A673 (cell line): ENCODE measurements at places on chromosomes 6 and 20.

DNA sequence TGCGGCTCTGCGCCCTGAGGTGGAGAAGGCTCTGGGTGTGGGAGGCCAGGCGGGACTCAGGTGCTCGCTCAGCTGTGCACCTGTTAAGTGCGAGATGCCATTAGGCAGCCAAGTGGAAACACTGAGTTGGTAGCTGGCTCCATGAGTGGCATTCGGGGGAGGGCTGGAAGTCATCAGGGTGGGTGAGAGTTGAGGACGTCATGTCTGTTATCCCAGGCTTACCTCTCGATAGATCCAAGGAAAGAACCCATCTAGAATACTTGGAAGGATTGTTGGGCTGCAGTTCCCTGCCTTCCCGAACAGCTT lies 41.3 kb downstream of the TAF8 start:
- no peak for DNase-seq

DNA sequence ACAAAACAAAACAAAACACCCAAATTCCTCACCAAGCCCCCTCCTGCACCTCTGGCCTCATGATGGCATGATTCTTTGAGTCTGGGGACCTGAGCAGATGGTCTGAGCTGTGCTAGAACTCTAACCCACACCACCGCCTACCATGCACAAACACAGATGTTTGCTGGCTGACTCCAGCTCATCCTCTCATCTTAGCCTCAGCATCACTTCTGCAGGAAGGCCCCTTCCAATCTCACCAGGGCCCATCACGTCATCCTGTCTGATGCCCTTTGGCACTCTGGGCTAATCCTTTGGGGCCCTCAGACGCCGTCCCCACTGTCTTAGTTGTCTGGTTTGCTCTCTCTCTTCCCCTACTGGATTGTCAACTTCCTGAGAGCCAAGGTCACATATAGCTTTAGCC lies 85.8 kb downstream of the PHACTR3 start:
- no peak for DNase-seq

- no peak for DNase-seq
These were observed 43.4 kb downstream of the SRC start for GRCh38 chr20:37389241-37389747.

DNA sequence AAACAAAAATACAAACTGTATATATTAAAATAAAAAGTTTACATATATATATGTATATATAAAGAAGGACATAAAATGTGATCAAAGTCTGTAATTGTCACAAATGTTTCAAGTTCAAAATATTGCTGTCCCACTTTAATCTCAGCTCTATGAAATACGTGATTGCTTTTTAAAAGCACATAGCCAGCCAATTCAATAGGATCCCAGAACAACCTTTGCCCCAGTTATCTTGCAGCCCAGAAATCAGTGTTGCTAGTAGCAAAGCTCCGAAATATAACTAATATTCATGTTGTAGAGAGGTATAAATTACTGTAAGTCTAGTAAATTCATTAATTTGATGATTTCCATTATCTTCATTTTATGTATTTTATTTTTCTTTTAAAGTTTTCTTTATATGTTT lies 114.6 kb downstream of the ELOVL4 start:
- no peak for DNase-seq

DNA sequence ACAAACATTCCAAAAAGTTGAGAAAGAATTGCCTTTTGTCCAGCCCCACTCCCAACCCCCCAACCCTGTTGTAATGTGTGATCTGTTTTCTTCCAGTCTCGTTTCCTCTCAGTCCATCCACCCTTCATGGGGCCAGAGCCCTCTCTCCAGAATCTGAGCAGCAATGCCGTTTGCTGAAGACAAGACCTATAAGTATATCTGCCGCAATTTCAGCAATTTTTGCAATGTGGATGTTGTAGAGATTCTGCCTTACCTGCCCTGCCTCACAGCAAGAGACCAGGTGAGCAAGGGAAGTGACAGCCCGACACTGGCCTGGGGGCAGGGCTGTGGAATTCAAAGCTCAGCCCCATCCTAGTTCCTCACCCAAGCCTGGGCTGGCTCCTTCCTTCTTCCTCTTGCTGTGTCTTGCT lies 7.8 kb downstream of the MAVS start:
- no peak for DNase-seq

GRCh38 chr6:34001706-34002621 lies 143.9 kb downstream of the GRM4 start:
- no peak for DNase-seq

- peak; percentile 77 for DNase-seq
These were observed 45.1 kb upstream of the PNRC1 start for GRCh38 chr6:89035252-89036101.

GRCh38 chr6:158978757-158979156 lies 21.2 kb downstream of the RSPH3 start:
- no peak for DNase-seq
